ENCODE measurements at places on chromosomes 6 and 20.

GRCh38 chr20:49853640-49854039 lies 41.0 kb downstream of the SLC9A8 start:
- DNase-seq = no peak

GRCh38 chr6:81362246-81362645 lies 390.2 kb downstream of the TENT5A start:
- no peak for DNase-seq

DNA sequence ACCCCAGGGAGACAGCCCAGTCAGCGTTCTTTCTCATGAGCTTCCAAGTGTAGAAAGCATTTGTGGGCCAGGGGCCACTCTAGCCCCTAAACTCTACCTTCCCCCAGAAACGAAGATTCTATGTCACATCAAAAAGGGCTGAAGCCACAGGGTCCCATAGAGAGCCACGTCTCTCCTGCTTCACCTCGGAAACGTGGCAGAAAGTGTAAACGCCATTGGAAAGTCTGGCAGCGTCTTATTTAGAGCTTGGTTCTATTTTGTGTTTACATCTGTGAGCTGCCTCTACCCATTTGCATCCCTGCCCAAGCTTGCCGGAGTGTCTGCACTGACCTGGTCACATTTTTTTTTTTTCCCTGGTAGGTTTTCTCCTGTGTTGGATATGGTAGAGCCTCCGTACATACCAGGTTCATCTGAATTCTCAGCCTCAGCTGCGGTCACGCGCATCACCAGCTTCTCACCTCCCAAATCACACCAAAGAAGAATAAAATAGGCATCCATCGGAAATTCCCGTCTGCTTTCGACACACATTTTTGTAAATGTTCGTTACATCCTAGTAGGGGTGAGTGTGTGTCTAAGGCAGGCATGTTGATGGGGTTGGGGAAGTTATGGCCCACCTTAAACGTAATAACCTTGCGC lies 62.6 kb downstream of the NPEPL1 start:
- DNase-seq = no peak

GRCh38 chr20:24034820-24035219 lies 46.2 kb upstream of the GGTLC1 start:
- no peak for DNase-seq

- no peak for DNase-seq
Observed at GRCh38 chr6:35634316-35634715, 54.4 kb downstream of the FKBP5 start.

Data from activated T-cell treated with anti-CD3 and anti-CD28 coated beads, Interleukin-2, amount 50 U/mL, for 72 hours (primary cell).